ENCODE measurements at places on chromosomes 1 and 21.

DNA sequence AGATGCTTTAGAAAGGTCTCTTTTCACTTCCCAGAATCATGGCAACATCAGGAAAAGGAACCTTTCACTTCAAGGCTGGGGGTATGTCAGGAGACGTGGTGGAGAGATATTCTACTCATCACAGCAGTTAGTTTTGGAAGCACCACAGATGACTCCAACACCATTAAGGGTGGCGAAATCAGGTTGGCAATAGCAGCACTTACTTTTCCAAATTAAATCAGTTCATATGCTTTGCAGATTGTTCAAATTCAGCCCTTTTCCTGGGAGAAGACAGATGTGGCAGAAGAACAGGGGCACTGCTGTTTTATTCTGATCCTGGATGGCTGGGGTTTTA, 79.0 kb downstream of the RUNX1 start:
- no peak for DNase-seq

DNA sequence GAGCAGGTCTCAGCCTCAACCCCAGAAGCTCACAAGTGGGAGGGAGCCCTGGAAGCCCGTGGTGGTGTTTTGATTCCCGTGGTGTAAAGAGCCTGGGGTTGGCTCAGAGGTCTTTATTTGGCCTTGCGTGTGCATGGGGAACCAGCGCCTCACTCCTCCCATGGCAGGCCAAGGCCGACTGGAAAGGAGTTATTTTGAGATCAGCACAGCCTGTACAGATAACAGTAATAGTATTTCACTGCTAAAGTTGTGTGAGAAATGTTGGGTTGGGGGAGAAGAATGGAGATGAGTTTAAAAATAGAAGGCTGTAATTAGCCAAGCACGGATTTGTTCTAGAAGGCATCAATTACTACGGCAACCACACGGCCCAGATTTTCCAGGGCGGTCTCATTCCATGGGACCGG, 186.5 kb downstream of the DYRK1A start:
- no peak for DNase-seq

DNA sequence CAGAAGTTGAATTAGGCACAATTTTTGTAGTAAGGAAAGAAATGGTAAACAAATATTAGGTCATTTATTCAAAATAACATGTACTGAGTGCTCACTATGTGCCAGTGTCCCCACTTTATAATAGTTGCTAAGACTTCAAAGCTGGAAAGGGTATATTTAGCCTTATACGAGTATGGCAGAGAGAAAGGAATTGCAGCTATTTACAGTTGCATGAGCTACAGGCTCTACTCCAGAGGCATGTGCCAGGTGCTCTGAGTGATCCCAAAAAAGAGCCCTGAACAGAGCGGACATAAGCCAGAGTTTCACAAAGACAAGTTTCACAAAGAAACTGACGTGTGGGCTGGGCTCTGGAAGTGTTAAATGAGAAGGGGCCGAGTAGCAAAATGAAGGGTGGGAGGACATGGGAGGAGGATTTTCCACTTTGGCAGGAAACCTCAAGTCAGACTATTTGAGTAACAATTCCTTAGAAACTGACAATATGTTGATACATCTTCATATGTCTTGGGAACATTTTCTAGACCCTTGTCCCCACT, 40.9 kb downstream of the FASLG start:
- DNase-seq = no peak

GRCh38 chr1:218351391-218352074, 6.4 kb downstream of the TGFB2 start:
- no peak for DNase-seq

DNA sequence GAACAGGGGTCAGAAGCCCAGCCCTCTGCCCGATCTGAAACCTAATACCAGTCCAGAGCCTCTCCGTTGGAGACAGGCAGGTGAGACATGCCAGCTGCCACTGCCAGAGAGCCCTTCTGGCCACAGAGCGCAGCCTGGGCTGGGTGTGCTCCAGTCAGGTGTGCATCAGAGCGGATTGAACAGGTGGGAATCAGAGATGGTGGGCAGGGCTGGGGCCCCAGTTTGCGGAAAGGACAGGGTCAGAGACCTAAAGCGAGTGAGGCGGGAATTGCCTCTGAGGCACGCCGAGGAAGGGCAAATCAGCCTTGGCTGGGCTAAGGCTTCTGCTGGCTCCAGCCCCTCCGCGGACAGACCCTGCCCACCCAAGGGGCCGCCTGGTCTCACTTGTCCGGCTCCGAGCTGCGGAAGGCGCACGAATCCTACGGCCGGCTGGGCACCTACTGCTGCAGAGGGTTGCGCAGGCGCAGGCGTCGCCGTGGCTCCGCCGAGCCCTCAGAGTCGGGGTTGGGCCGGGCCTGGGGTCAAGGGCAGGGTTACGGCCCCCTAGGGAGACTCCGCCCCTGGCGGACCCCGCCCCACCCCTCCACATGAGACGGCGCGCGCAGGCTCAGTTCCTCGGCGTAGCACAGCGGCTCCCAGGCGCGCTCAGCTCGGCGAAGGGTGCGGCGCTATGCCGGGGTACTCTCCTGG, 10.3 kb downstream of the CPLANE2 start:
- no peak for DNase-seq

DNA sequence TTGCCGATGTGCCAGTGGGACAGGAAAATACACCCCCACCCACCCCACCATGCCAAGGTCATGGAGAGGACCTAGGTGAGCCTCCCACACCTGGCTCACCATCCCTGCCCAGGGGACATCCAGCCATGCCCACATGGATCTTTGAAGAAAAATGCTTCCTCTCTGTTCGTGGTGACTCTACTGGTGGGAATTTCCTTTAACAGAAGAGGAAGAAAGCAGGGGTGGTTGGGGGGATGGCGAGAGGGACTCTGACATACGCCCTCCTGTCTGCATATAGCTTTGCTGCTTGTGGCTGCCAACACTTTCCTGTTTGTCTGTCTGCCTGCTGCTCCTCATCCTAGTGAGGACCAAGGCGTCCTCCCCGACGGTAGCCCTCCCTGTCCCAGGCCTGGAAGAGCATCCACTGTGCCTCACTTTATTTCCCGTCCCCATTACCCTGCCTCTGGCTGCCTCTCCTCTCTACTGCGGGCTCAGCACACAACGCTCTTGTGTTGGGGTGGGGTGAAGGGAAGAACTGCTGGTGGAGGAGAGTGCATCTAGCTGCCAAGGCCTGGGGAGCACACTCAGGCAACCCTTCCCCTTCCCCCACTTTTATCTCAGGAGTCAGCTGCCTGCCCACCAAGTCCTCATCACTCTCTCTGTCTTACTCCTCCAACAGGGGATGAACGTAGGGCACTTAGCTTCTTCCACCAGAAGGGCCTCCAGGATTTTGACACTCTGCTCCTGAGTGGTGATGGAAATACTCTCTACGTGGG, 2.5 kb downstream of the SEMA4A start:
- DNase-seq = no peak

- DNase-seq = no peak
These were observed 64.6 kb upstream of the SPAG17 start for GRCh38 chr1:118249641-118250040.

GRCh38 chr21:31346256-31346821, 2.3 kb upstream of the TIAM1 start:
- DNase-seq = no peak

DNA sequence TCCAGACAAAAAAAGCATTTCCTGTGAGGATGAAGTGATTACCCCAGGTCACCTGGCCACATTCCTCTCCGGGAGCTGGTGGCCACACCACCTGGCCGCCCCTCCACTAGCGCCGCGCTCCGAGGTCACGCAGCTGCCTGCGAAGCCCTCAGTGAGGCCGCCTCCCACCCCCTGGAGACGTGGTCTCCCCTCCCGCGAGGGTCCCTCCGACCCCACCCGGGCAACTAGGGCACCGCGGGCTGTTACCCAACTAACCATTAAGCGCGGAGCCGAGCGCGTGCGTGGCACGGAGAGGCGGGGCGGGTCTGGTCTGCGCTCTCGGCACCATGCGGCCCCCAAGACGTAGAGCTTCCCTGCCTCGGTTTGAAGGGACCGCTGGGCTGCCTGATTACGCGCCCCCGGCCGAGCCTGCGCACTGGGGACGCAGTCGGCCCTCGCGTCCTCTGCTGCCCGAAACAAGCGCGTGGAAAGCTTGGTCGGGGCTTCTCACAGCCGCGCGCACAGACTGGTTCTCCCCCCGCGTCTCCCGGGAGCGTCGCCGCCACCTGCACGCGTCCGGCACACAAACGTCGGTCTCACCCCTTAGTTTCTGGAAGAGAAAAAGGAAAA, 106.5 kb downstream of the SLC16A1 start:
- peak; percentile 14 for DNase-seq

GRCh38 chr1:22110016-22110415, 32.9 kb downstream of the WNT4 start:
- no peak for DNase-seq

DNA sequence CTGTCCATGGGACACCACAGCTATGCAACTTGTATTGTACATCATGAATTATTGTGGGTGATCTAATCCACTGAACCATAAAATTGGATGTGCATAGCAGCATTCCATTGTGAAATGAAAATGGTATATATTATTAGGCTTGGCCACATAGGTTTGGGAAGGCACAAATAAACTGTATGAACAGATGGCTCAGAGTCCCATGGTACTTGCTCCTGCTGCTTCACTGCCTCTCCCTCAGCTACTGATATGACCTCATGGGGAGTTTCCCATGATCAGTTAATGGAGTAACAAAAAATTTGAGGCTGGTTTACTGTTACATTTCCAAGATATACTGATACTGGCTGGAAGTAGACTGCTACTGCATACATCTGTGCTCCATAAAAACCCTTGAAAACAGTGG, 152.7 kb upstream of the NEGR1 start:
- no peak for DNase-seq

DNA sequence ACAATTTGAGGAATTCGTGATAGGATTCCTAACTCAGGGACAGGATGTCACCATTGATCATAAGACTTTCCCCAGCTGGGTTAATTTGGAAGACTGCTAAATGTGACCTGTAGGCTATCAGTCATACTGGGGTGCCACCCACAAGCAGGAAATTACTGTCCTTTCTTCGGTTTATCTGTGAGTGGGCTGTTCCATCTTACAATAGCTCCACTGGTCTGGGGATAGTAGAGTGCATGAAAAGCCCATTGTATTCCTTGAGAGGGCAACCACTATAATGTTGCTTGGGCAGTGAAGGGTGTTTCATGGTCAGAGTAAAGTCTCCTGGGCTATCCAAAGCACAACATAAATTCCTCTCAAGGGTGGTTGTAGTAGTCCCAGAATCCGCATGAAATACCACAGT, 1523.0 kb upstream of the B3GALT2 start:
- no peak for DNase-seq

DNA sequence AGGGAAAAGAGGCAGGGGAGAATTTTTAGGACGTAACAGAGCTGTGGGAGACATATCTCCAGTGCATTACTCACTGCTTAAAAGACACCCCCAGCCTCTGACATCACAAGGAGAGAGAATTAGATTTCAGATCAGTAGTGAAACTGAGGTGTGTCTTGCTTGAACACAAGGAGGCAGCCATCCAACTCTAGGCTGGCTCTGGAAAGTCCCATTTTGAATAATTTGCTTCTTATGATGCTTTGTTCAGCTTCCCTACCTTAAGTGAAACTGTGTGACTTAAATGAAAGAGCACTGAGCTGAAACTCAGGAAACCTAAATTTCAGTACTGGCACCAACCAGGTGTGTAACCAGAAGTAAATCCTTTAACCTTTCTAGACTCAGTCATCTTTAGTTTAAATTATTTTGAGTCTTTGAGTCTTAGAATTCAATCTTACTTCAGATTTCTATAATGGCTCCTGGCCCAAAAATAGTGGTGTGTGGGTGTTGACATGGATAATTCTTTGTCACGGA, 251.6 kb upstream of the SGIP1 start:
- DNase-seq = no peak

GRCh38 chr1:239061770-239062169, 324.6 kb upstream of the CHRM3 start:
- DNase-seq = no peak

DNA sequence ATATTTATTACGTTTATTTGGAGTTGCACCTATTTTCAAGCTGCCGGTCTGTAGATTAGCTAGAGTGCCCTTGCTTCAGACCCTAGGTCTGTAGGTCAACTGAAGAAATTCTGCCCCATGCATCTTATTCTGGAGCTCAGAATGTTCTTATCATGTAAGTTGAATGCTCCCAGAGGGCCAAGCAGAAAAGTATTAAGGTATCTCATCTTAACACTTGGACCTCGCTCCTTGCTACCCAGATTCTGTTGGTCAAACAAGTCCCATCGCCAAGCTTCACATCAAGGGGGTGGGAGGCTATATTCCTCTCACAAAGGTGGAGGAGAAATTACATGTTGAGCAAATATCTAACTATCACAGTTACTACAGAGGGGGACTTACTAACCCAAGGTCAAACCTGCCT, 187.7 kb downstream of the C1orf94 start:
- DNase-seq = no peak

DNA sequence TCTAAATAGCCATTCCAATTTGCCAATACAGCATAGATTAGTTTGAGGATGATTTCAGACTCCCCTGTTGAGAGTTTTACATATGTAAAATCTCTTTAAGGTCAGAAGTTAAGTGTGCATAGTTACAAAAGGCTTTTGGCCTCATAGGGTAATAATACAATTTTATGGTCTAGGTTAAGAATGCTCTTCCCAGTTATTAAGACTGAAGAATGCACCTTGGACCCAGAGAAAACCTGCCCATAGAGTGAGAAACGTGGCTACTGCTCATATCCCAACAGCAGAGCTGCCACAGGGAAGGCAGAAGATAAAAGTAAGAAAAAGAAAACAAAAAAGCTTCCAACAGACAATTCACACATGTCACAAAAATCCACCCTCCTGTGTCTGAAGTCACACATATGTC, 255.9 kb downstream of the LMO4 start:
- no peak for DNase-seq

GRCh38 chr1:10520497-10520896, 45.7 kb downstream of the PEX14 start:
- no peak for DNase-seq

DNA sequence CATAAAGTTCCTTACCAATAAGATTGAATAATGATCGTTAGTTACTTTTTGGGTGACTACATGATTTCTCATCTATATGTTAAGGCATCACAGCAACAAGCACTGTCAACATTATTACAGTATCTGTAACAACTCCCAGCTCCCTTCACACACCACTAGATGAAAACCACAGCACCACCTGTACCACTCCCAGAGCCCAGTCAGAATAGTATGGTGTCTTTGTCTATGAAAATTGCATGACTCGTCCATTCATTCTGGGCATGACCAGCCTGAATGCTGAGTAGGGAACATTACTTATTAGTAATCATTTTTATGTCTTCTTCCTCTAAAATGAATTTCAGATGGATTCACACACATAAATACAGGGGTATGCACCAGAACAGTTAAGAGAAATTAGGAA, 7.0 kb downstream of the OLFML2B start:
- no peak for DNase-seq

DNA sequence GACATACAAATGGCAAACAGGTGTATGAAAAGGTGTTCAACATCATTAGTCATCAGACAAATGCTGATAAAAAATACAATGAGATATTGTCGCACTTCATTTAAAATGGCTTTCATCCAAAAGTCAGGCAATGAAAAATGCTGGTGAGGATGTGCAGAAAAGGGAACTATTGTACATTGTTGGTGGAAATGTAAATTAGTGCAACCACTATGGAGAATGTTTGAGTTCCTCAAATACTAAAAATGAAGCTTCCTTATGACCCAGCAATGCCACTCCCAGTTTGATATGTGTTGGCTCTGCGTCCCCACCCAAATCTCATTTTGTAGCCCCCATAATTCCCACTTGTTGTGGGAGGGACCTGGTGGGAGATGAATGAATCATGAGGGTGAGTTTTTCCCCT, 309.7 kb upstream of the ZRANB2 start:
- no peak for DNase-seq

- DNase-seq = no peak
These were observed 63.5 kb downstream of the MORN1 start for GRCh38 chr1:2327841-2328240.
